ENCODE measurements at places on chromosomes 16 and 17.

- DNase-seq: no peak
These were observed 3.6 kb downstream of the PIEZO1 start for GRCh38 chr16:88781140-88782077.

GRCh38 chr16:73056921-73057290, 9.0 kb upstream of the ZFHX3 start:
- no peak for DNase-seq

DNA sequence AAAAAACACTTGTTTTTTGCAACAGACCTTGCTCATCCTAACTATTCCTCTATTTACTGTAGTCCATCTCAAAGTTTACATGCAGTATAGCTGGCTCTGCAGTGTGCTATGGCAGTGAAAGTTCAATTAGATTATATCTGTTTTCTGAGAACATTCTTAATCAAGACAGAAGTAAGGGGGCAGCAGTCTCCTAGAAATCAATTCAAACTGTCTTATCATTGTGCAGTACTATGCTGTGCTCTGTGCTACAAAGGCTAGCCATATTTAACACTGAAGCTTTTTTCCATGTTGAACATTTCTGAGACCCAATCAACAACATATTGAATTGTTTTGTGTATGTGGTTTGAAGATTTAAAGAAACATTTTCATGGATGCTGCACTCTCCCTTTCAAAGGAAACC, 11.4 kb downstream of the NETO2 start:
- DNase-seq: no peak

DNA sequence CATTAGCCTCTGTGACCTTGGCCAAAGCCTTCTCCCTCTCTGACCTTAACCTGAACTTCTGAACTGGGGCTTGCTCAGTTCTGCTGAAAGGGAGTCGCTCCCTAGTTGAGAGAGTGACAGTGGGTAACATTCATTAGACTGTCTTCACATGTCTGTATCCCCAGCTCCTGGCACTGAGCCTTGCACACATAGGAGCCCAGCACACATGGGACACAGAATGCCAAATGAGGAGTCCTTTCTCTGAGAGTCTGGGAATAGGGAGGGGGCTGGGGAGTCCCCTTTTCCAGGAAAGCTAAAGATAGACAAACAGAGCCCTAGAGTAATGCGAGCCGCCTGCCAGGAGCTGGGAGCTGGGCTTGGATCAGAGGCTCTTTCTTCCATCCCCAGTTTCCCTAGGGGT, 2.5 kb downstream of the TAC4 start:
- no peak for DNase-seq

- peak; percentile 50 for DNase-seq
These were observed 16.7 kb upstream of the OR1F1 start for GRCh38 chr16:3171181-3171854.

DNA sequence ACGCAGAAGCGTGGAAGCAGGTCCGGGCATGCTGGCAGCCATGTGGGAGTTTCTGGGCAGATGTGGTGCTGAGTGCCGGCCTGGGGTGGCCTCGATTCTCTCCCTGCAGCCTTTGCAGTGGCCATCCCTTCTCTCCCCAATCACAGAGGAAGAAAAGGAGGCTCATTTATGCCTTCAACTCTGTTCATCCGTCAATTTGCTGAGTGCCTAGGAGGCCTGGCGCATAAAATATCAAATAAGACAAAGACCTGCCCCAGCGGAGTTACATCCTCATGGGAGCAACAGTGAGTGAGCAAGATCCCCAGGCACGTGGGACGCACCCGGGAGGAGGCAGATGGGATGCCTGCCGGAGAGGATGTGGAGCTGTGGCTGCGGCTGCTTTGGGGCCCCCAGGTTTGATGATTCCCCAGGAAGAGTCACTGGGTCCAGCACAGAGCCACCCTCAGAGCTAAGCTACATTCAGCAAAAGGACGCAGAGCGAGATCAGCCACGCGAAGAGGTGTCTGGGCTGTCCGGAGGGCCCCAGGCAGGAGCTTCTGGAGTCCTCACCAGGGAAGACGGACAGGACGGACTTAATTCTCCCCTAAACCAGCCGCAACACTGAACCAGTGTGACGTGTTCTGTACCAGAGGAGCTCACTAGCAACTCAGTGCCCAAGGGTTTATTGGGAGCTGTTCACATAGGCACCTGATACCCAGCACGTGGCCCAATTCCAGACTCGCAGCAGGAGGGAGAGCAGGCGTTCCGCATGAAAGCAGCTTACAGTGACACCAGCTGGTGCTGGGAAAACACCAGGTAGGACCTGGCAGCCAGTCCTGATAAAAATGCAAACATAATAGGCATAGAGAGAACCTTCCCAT, 11.3 kb downstream of the CA5A start:
- DNase-seq: no peak

DNA sequence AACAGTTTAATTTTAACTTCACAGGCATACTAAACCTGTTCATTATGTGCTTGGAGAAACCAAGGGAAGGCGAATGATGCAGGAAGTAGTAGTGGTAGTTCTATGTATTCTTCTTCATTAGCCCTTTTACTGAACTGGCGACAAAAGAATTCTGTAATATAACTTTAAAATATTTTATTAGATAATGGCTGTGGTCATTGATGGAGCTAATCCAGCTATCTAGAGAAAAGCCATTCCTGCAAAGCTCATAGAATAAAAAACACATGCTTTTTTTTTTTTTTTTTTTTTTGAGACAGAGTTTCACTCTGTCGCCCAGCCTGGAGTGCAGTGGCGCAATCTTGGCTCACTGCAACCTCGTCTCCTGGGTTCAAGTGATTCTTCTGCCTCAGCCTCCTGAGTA, 23.5 kb downstream of the TANC2 start:
- DNase-seq: no peak

DNA sequence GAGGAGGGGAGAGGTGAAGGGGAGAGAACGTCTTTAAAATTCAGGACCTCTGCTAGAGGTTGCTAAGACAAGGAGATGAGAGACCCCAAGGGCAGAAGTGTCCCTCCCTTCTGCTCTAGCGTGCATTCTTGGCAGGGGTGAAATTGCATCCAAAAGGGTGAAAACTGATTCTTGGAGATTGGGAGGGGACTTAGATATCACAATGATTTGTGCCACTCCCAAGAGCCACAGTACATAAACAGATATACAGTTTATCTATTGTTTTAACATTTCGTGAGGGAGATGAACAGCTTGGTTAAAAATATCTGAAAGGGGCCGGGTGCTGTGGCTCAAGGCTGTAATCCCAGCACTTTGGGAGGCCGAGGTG, 12.8 kb downstream of the CAVIN1 start:
- DNase-seq: no peak

DNA sequence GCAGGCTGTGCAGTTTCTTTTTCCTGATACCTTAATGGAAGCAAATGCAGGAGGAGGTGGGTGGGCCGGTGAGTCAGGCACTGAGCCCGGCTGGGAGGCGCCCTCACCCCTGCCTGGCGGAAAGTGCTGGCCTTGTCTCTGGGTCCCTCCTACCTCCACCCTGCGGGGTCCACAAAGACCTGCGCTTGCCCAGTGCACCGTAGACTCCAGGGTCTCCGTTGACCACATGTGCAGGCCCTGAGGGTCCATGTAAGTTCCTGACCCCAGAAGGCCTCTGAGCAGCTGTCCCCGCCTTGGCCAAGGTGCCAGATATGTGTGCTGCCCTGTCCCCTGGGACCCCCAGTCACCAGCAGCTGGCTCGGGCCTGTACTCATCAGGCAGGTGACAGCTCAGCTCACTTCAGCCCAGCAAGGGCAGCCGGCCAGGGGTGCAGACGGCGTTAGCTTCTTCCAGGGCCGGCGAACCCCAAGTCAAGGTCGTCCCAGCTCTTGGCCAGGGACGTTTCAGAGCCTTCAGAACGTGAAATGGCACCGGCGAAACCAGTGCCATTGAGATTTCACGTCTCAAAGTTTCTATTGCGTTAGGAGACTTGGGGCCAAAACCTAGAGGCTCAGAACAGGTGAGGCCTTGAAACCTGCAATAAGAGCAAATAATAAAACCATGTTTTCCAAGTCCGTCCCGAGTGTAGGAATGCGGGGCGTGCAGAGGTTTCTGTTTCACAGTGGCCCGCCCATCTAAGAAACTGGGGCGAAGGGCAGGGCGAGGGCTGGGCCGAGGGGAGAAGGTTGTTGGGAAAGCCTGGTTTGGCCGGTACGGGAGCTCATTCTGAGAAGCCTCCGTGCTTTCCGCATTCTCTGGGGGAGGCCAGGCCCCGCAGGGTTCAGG, 12.1 kb downstream of the METRNL start:
- DNase-seq: no peak

DNA sequence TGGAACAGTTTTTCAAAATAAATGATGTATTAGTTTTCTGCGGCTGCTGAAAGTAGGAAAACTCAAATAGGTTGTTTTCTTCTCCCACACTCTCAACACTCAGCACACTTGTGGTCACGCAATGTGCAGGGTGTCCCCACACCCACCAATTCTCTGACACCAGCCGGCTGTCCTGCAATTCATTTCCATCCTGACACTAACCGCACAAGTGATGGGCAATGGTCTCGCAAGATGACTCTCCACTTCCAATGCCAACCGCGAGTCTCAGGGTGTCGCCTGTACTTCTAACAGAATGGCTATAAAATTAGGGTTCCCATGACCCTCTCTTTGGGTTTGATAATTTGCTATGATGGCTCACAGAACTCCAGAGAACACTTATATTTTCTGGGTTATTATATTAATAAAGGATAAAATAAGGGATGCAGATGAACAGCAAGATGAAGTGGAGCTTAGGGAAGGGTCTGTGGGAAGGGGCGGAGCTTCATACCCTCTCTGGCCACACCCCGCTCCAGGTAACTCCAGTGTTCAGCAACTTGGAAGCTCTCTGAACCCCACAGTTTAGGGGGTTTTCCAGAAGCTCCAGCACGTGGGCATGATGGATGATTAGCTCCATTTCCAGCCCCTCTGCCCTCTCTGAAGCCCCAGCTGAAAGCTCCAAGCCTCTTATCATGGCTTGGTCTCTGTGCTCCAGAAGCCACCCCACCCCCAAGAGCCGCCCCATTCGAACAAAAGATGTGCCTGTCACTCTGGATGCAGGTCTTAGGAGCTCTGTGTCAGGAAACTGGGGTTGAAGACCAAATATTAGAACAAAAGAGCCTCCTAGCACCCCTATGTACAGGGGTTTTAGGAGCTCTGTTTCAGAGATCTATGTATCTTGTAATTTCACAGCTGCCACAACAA, 19.8 kb downstream of the TAF1C start:
- DNase-seq: no peak

GRCh38 chr17:43444223-43445008, 39.4 kb upstream of the DHX8 start:
- no peak for DNase-seq

GRCh38 chr16:8804313-8804712, 6.7 kb downstream of the PMM2 start:
- no peak for DNase-seq
